NCI-H2171 treated with DMSO at 0.1 percent for 48 hours (cell line): ENCODE measurements at places on chromosomes 12 and 14.

GRCh38 chr12:52558781-52559445 lies 6.0 kb upstream of the KRT71 start:
- DNase-seq: no peak

- no peak for DNase-seq
Observed at GRCh38 chr12:23352670-23353069, 596.8 kb downstream of the SOX5 start.

DNA sequence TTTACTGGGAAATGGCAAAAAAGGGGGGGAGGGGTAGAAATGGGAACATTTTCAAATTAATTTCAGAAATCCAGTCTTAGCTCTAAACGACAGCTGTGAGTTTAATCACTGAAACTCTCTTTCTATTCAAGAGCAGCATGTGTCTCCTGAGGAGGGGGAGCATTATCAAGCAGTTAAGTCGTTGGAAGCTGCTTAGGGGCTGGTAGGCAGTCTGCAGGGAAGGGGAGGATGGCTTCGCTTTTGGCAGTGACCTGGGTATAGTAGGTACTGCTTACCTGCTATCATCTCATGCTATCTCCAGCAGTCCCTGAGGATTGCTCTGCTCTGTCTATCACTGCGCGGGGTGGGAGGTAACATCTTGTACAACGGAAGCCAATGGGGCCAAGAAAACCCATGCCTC lies 567.4 kb downstream of the NRXN3 start:
- DNase-seq: no peak

- no peak for DNase-seq
Observed at GRCh38 chr12:100796621-100797020, 2.0 kb downstream of the ANO4 start.

- DNase-seq: no peak
Observed at GRCh38 chr12:93536766-93537488, 35.5 kb upstream of the SOCS2 start.

GRCh38 chr12:109625131-109625559 lies 51.6 kb downstream of the MVK start:
- no peak for DNase-seq

- no peak for DNase-seq
Observed at GRCh38 chr12:2274733-2275132, 221.9 kb downstream of the CACNA1C start.

- DNase-seq: no peak
Observed at GRCh38 chr14:70698288-70698687, 56.6 kb downstream of the TTC9 start.

GRCh38 chr14:68486033-68486732 lies 306.7 kb downstream of the ZFP36L1 start:
- no peak for DNase-seq

DNA sequence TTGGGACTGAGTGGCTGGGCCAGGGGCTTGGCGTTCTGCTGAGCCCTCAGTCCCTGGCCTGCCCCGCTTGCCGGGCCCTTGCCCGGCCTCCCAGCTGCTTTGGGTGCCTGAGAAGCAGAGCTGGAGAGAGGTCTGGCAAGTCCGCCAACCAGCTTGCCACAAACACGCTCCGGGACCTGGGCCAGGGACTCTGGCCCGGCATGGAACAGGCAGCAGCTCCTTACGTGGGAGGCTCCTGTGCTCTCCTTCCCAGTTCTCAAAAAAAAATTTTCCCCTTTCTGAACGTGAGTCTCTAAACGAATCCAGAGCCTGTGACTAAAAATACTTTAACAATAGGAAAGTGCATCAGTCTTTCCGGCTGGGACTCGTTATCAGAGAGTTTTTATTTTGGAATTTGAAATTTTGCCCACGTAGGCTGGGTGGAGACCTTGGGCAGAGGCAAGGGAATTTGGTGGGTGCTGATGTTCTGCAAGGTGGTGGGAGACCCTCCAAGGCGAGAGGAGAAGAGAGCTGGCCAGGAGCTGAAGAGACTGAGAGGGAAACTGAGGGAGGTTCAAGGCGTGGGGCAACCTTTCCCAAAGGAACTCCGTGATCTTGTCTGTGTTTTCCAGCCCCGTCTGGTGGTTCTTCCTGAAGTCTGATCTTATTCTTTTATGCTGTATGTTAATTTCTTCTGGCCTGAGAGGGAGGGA lies 6.8 kb upstream of the NR4A1 start:
- DNase-seq: no peak

- no peak for DNase-seq
Observed at GRCh38 chr12:74780182-74780849, 242.7 kb downstream of the ATXN7L3B start.

- DNase-seq: no peak
Observed at GRCh38 chr12:127516467-127516866, 750.5 kb upstream of the TMEM132C start.

DNA sequence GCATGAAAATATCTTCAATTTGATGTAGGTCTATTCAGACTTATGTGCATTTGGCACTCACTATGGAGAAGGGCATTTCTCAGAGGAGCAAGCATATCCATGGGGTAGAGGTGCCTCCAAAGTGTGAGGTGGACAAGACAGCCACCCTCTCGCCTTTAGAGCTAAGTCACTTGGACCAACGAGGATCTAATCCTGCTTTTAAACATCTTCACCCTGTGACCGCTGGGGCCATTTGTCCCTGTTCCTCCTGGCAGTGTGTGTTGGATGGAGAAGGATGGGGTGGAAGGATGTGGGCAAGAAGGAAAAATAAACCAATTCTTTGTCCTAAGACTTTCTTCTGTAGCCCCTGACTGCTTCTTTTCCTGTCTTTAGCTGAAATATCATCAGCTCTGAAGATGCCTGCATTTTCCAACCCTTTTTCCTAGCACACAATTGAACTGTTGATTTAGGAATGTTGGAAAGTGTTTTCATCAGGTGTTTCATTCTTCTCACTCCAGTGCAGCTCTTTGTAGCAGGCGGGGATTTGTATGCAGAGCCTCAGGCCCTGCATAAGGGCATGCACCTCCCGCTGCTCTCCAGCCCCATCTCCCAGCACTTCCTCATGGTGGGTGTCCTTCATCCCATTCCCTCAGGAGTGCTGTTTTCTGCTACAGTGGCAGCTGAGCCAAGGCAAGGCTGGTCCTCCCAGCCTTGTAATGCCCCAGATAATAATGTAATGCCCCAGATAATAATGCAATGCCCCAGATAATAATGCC lies 5.3 kb downstream of the FGF6 start:
- DNase-seq: no peak

- no peak for DNase-seq
Observed at GRCh38 chr14:45810152-45810872, 557.3 kb upstream of the MIS18BP1 start.

DNA sequence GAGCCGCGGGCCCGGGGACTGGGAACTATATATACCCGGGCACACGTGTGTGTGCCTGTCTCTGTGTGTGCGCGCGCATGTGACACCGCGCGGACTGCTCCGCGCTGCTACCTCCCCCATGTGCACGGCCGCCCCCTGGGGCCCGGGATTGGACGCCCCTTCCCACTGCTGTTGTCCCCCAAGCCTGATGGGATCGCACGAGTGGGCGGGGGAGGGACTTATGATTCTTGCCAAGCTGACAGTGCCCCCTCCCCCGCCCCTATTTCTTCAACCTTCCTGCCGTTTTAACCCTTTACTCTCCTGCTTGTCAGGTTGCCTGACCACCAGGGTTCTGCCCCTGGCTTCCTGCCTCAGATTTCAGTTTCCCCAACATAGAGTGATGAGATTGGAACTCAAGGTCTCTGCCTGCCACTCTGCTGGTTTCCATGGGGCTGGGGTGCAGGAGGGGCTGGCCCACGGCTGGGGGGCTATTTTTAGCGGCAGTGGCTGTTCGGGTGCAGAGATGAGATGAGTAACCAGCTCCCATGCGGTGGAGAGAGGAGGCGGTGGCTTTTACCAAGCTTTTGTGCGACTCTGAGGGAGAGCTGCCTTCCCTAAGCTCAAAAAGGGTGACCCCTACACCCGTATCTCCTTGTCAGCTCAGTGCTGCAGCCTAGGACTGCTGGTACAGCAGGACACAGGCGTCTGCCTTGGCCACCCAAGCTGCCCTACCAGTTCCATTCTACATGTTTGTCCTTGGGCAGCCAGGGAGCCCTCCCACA lies at the start of gene DDN:
Gene DDN (minus strand): TSS at position 5 of the 761 bp plus-strand sequence. CDS start 88 bp downstream, outside the sequence.
- DNase-seq: peak; percentile 86

- DNase-seq: no peak
Observed at GRCh38 chr12:52257074-52257551, 17.3 kb upstream of the KRT86 start.

DNA sequence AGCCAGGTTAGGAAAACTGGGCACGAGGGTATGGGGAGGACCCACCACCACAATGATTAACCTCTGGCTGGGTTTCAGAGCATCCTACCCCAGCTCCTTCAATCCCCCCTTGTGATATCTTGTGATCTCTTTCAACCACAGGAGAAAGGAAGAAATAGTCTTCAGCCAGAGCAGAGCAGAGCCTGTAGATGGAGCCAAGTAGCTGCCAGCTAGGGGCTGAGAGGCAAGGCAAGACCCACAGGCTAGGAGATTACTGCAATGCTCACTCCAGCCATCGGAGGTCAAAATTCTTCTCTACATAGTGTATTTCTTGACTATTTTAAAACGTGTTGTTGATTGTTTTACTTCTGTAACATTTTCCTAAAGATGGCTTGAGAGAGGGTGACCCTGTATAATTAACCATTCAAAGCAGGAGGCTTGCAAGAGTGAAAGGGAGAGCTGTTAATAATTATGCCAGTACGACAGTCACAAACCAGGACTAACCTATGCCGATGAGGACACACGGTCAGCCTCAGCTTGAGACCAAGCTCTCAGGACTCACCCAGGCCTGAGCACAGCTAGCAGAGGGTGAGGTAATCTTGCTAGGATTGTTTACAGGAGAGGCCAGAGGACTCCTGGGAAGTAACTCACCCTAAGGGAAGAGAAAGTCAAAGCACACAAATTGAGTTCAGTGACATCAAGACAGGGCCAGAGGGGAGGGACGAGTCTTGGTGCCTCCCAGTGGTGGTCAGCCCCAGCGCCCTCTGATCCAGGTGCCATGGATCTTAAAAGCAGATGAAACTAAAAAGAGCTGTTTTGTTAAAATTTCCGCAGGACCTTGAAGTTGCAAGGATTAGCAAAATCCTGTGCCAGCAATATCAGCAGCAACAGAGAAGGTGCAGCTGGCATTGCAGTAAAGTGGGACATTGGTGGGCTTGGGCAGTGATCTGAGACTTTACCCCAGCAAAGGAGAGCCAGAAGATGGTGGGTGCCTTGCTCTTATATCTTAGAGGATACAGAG lies 29.8 kb upstream of the CDKN3 start:
- DNase-seq: peak; percentile 20

DNA sequence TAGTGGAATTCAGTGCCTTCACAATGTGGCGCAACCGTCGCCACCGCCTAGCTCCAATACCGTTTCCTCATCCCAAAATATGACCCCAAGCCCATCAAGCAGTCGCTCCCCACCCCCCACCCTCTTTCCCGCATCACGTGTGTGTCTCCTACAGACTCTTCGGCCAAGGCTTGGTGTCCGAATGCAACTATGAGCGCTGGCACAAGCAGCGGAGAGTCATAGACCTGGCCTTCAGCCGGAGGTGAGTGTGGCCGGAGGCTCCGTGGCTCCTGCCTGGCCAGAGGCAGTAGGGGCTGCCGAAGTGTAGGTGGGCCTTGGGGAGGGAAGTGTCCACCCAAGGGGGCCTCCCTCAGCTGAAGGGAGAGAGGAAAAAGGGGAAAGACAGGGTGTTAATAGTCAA lies 15.8 kb downstream of the CYP46A1 start:
- DNase-seq: no peak

DNA sequence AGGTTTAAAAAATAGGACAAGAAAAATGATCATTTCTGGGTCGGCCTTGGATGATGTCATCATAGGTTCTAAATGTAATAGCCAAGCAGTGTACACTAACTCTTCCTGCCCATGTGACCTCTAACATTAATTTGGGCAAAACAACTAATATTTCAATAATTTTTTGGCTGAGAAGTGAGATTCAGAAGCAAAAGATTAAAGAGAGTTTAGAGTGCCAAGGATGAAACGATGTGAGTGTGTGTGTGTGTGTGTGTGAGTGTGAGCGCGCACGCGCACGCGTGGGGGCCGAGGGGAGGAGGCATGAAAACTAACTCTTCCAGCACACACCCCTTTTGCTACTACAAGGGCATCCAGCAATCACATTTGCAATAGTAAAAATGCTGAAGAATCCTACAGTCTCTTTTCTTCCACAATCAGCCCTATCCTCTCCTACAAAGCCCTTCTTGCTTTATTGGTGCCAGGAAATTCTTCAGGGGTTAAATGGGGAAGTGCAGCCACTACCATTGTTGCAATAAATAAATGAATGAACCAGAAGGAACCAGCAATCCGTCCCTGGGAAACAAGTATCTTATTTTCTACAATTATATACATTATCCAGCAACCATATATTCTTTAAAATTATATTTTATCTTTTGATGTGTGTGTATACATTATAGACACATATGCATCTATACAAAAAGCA lies 52.9 kb downstream of the PEBP1 start:
- no peak for DNase-seq

DNA sequence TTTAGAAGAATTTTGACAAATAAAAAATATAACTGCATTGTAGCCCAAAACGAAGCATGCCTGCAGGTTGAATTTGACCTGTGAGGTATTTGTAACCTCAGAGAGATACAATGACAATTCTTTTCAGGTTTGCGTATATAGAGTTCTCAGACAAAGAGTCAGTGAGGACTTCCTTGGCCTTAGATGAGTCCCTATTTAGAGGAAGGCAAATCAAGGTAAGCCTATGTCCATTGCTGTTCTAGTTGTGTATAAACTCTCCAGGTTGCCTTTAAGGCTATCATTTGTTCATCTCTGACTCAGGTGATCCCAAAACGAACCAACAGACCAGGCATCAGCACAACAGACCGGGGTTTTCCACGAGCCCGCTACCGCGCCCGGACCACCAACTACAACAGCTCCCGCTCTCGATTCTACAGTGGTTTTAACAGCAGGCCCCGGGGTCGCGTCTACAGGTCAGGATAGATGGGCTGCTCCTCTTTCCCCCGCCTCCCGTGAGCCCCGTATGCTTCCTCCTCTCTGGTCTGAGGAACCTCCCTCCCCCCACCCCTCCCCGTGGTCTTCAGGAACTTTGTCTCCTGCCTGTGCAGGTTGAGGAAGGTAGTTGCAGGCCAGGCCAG lies 2.7 kb downstream of the PABPN1 start:
- DNase-seq: no peak

GRCh38 chr14:68945585-68946488 lies 33.3 kb downstream of the ACTN1 start:
- DNase-seq: peak; percentile 62

DNA sequence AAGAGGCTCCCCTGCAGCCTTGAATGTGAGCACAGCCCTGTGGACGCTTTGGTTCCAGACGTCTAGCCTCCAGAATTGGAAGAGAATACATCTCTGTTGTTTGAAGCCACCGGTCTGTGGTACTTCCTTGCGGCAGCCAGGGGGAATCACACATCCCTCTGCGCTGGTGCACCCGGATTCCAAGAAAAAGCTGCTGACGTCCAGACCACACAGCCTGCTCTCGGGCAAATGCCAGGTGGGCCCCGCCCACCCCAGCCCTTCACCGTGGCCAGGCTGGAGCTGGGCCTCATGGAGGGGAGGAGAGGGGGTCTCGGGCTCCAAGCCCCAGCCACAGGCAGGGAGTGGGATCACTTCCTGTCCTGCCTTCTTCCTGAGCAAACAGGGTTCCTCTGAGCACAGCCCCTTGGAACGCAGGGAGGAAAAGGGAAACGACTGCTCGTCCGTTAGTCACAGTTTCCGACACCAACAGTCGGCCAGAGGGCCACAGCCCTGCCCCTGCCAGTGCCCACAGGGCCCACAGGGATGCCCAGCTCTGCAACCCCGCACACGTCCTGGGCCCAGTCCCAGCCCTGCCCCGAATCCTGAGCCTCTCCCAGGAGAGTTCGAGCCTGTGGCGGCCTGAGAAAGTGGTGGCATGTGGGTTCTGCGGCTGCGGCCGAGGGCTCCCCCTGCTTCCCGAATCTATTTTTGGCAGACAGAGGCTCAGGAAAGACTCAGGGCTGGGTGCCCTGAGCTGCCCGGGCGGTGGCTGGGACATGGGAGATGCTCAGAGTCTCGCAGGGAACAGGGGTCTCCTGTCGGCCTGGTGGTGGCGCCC lies 85.3 kb downstream of the RFLNA start:
- no peak for DNase-seq
